NCI-H2107 (cell line): ENCODE measurements at places on chromosomes 7 and 10.
A peak's percentile ranks its signal among the peaks of the same experiment; 100 is the strongest.

DNA sequence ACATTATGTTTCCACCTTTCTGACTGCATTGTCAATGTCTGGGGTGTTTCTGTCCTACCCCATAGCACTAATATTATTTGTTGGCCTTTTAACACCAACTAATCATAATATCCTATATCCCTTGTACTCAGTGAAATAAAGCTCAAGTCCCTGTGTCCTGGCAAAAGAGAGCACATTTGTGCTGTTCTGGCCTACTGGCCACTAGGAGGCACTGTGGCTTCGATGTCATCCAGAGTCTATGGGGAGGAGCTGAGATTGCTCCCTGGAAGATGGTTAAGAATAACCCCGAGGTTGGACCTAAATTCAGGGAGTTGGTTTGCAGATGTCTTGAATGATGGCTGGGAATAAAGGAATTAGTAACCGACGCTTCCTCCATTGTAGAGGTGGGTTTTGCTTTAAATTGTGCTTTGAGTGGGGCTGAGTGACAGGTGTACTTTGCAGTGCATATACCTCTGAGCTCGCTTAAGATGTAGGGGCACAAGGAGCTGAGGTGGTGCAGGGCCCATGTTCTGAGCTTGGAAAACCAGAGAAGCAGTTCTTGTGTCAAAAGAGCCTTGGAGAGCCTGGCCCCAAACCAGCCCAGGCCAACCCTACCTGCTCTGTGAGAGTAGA is 191.2 kb upstream of the PRSS1 start:
- no peak for DNase-seq

- no peak for DNase-seq
Observed at GRCh38 chr7:30005464-30005863, 15.9 kb upstream of the SCRN1 start.

DNA sequence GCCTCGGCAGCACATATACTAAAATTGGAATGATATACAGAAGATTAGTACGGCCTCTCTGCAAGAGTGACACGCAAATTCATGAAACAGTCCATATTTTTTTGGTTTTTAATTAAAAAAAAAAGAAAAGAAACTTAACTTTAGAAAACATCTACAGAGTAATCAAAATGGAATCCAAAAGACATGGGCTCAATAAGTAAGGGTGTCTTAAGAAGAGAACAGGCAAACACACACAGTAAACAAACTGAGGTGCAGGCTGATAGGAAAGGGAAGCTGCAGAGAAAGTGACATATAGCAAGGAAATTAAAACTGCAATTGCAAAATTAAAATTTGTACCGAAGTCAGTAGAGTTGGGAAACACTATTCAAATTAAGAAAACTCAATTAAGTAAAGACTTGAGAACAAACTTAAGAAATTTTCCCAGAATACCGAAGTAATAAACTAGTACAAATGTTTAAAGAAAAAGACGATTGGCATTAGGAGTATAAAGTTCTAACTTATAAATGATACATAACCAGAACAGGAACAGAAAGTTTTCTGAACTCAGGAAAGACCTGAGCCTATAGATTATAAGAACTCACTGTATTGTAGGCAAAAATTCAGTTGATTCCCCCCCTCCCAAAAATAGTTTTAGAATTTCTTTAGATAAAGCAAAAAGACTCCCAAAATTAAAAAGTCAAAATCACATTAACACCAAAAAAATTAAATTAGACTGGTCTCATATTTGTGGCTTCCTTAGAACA is 16.3 kb downstream of the MTPN start:
- no peak for DNase-seq

- DNase-seq = no peak
Observed at GRCh38 chr10:80148166-80148805, 15.8 kb downstream of the PLAC9 start.

GRCh38 chr7:3589752-3590151 is 288.7 kb downstream of the SDK1 start:
- no peak for DNase-seq

- DNase-seq = no peak
Observed at GRCh38 chr10:66209025-66209424, 716.8 kb upstream of the LRRTM3 start.

- DNase-seq = no peak
Observed at GRCh38 chr7:123974326-123974908, 49.4 kb downstream of the SPAM1 start.

GRCh38 chr10:69549959-69550358 is 23.3 kb downstream of the NEUROG3 start:
- DNase-seq = no peak

- DNase-seq = no peak
Observed at GRCh38 chr7:158836692-158837091, 7.4 kb upstream of the ESYT2 start.

DNA sequence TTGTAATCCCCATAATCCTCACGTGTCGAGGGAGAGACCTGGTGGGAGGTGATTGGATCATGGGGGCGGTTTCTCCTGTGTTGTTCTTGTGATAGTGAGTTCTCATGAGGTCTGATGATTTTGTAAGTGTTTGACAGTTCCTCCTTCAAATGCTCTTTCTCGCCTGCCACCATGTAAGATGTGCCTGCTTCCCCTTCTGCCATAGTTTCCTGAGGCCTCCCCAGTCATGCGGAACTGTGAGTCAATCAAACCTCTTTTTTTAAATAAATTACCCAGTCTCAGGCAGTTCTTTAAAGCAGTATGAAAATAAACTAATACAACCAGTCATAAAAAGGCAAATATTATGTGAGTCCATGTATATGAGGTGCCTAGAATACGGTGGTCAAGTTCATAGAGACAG is 87.5 kb downstream of the FRMD4A start:
- no peak for DNase-seq

DNA sequence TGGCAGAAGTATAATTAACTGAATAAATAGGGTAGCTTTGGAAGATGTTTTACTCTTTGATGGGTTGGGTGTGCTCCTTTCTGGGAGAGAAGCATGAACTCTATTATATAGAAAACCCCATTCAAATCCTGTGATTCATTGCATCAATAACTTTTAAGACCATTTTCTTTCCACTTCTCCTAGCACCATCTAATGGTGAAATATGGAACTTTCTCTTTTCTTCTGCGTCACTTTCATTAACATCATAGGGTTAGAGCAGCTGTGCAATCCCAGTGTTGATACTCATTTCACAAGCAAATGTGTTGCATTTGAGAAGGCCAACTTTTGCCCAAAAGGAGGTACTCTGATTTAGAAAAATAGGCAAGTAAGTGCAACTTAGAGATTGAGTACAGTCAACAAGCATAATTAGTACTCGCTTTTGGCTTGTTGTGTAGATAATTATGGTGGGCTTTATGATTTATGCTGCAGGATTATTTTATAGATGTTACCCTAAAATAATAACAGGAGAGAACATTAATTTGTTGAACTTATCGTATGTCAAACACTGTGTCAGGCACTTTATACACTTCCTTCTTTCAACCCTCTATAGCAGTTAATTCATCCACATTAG is 92.9 kb downstream of the CPED1 start:
- peak; percentile 7 for DNase-seq

DNA sequence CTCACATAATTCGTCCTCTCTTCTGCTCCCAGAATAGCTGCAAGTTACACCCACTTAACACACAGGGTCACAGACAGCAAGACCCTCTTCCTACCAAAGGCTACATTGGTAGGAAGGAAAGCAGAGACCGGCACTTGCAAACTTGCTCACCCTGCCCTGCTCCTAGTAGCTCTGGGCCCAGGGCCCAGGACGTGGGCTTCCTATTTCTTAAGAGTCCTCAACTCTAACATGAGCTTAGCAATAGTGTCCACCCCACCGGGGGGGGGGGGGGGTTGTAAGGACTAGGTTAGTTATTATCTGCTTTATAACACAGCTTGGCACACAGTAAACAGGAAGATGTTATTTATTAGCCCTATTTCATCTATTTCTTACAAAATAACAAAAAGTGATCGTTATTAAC is 106.6 kb downstream of the GRB10 start:
- DNase-seq = no peak

- no peak for DNase-seq
Observed at GRCh38 chr7:132536654-132537395, 39.4 kb downstream of the PLXNA4 start.

GRCh38 chr10:102422545-102423129 is 2.0 kb downstream of the FBXL15 start:
- no peak for DNase-seq

GRCh38 chr7:31466036-31466435 is 47.9 kb upstream of the ITPRID1 start:
- no peak for DNase-seq

GRCh38 chr7:42893346-42894240 is 18.3 kb downstream of the C7orf25 start:
- no peak for DNase-seq

DNA sequence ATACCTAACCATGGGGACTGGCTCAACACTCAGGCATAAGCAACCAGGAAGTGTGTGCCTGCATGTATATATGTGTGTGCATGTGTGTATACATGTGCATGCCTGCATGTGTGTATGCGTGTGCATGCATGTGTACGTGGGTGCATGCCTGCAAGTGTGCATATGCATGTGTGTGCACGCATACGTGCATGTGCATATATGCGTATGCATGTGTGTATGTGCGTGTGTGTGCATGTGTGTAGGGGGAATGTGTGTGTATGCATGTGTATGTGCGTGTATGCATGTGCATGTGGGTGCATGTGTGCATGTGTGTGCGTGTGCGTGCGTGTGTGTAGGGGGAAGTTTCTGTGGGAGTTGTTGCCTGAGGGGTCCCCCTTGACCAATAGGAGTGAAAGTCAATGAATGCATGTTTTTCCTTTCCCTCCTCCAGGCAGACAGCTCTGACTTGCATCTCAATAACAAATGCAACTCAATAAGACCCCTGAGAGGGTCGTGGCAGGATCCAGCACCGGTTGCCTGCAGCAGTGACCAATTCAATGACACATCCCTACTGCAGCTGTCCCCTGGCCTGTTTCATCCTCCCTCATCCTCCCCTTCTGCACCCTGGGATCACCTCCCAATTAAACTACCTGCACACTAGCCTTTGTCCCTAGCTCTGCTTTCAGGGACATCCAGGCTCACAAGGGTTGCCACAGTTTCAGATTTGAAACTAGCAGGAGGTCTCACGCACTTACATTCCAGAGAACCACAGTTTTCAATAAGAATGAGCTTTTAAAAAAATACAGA is 27.0 kb upstream of the FZD8 start:
- no peak for DNase-seq

DNA sequence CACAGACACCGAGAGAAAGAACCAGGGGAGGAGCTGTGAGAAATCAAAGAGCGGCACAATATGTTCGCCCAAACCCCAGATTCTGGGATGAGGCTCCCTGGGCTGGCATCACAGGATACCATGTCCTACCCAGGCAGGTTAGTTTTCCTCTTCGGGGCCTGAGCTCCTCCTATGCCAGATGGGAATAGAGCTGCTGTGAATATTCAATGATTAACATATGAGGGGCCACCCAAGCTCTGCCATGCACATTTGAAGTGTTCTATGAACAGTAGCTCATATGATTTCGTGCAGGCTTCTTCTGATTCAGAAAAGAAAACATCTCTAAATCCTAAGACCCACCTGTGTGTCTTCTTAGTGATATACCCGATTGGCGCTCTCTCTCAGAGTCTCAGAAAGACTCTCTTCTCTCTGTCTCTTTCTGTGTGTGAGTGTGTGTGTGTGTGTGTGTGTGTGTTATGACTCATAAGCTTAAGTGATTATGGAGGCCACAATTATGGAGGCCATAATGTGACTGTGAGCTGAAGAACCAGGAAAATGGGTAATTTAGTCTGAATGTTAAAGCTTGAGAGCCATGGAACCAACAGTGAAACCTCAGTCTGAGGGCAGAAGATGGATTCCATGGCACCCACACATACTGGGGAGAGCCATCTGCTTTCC is 220.5 kb downstream of the KLF6 start:
- DNase-seq = no peak

GRCh38 chr10:131650169-131650705 is 250.6 kb upstream of the PPP2R2D start:
- no peak for DNase-seq

- no peak for DNase-seq
Observed at GRCh38 chr7:38274927-38275620, 1.6 kb upstream of the TARP start.
